Thoracic aorta (tissue), 2 donors: ENCODE measurements at places on chromosomes 1 and 21. TPM values are rescaled to one million over a fixed set of nuclear protein-coding genes. Genes with fewer than 3 reads are reported as not detected.

Gene DOCK7
- 75.7 TPM for total RNA-seq

Gene PUM1
- 97.9 TPM for total RNA-seq

Gene TRIM46
- total RNA-seq = 5.8 TPM

Gene KHDC4
- 50.6 TPM for total RNA-seq

Gene CXADR
- total RNA-seq = 0.28 TPM

Gene SAMD13
- 0.95 TPM for total RNA-seq

Gene UMODL1
- not detected for total RNA-seq

Gene ADGRL4
- total RNA-seq = 15.8 TPM

Gene RNU1-4
- under 0.01 TPM for total RNA-seq

Gene GJA5
- total RNA-seq = 51.7 TPM

Gene C1orf94
- not detected for total RNA-seq

Gene TEX38
- not detected for total RNA-seq

GRCh38 chr21:38853421-38853919, 47.7 kb downstream of the ETS2 start:
- no peak for DNase-seq

DNA sequence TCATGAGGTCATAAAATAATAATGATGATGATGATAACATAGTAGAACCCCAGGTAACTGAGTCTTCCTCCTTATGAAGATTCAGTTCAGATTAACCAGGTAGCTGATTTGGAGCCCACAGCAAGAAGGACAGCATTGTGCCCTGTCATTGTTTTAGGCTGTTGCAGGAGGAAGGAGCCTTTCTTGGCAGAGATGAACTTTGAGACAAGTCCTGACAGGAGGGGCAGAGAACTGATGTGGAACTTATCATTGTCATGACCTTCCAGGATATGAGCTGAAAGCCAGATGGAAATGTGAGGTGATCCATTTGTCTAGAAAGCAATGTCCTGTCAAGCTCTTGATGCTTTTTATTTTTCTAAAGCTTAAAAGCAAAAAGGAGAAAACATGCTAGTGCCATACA, 132.6 kb upstream of the COA6 start:
- DNase-seq = no peak

GRCh38 chr1:192477630-192478029, 97.9 kb upstream of the RGS1 start:
- DNase-seq = no peak

- DNase-seq = no peak
Measured at GRCh38 chr21:30146558-30147282, 19.9 kb downstream of the CLDN17 start.

GRCh38 chr1:101613546-101613945, 376.7 kb downstream of the S1PR1 start:
- DNase-seq = no peak

- DNase-seq = no peak
Measured at GRCh38 chr1:22237433-22238093, 94.7 kb upstream of the WNT4 start.

DNA sequence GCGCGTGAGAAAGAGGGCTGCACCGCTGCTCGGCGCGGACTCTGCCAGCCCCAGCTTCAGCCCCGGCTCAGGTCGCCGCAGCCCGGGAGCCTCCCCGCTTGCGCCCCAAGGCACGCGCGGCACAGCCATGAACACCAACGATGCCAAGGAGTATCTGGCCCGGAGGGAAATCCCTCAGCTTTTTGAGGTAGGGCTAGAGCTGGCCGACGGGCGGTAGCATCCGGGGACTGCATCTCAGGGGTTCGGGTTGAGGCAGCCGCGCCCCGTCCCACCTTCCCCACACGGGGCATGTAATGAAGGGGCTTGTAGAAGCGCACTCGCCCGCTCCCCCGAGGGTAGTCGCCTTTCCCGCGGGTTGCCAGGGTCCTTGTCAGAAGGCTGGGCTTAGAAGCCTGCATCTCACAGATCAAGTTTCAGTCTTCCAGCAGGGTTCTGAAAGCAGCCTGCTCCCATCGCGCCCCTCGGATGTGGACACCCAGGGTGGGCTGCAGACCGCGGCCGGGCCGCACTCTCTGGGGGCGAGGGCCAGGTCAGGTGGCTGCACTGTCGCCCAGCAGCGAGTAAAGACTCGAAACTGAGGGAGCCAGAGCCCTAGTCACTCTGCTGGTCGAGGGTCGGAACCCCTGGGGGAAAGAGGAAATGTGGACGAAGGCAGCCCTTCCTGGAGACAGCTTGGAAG, 507 bp downstream of the AK5 start:
- DNase-seq = no peak

DNA sequence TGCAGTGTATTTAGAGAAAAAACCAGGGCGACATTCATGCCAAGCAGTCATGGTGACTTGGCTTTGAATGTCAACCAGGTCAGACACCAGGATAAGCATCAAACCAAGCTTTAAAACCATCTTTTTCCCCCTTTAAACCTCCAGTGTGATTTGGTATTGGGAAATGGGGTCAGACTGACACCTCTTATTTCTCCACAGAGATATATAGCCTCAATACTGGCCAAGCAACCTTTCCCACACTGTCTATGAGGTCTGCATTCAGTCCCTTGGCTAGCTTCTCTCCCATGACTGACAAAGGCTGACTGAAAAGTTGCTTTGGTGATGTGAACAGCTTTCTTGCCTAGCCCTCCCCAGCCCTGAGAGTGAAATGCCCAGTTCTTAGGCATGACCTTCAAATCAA, 21.7 kb downstream of the GPR3 start:
- DNase-seq = no peak

GRCh38 chr1:202017749-202018467, 7.5 kb downstream of the ELF3 start:
- DNase-seq = no peak

GRCh38 chr1:63665410-63665809, 72.2 kb downstream of the PGM1 start:
- no peak for DNase-seq

DNA sequence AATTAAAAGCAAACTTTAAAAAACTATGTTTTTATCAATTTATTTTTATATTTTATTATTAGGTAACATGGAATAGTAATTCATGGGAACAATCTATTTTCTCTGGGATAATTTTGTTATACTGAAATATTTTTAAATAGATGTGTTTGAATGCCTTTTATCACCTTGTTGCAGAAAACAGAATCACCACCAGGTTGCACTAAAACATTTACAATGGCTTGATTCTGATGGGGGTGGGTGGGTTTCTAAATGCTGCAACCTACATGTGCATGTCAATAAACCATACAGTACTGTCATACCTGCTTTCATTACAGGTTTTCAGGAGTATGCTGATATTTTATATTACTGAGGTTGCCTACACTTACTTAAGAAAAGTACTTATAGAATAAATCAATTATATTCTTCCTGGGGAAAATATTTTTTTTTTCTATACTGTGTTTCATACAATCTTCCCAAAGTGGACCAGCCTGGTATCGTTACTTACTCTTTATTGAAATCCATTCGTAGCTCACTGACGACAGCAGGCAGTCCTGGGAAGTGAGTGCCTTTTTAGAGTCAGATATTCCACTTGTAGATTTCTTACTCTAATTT, 132.8 kb downstream of the PTPRC start:
- DNase-seq = no peak

DNA sequence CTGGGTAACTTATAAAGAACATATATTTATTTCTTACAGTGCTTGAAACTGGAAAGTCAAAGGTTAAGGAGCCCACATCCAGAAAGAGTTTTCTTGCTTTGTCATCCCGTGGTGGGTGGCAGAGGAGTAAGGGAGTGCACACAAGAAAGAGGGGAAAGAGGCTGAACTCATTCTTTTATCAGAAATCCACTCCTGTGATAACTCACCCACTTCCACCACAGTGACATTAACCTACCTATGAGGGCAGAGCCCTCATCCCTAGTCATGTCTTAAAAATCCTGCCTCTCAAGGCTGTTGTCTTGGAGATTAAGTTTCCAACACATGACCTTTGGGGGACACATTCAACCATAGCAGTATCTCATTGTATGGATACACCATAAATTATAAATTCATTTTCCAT, 32.5 kb upstream of the RGS4 start:
- no peak for DNase-seq

DNA sequence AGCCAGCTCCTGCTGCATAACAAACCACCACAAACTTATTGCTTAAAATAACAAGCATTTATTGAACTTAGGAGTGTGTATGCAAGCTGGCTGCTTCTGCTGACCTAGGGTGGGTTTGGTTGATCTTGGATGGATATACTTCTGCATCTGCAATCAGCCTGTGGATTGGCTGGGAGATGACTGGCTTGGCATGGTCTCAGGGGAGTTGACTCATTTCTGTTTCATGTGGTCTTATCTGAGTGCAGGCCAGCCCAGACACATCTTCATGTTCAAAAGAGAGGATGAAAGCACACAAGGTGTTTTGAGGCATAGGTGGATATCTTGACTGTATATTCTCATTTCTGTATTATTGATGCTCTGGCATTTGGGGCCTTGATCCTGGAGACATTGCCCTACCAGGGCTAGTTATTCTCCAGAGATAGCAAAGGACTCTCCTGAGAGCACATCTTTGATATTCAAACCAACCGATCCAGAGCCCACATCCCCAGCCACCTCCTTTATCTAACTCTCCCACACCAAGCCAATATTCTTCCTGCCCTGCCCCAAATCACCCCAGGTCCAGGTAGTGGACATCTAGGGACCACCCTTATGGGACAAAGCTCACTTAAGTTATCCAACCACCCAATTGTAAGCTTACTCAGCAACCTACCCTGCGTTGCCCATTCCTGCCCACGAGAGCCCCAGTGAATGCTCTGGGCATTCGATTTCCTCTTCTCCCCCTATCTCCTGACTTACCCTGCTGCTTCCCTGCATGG, 350.8 kb downstream of the PTPRU start:
- no peak for DNase-seq

- no peak for DNase-seq
Measured at GRCh38 chr21:41691205-41692184, 75.4 kb downstream of the RIPK4 start.

GRCh38 chr21:22450507-22450906, 1452.3 kb downstream of the NCAM2 start:
- DNase-seq = no peak

DNA sequence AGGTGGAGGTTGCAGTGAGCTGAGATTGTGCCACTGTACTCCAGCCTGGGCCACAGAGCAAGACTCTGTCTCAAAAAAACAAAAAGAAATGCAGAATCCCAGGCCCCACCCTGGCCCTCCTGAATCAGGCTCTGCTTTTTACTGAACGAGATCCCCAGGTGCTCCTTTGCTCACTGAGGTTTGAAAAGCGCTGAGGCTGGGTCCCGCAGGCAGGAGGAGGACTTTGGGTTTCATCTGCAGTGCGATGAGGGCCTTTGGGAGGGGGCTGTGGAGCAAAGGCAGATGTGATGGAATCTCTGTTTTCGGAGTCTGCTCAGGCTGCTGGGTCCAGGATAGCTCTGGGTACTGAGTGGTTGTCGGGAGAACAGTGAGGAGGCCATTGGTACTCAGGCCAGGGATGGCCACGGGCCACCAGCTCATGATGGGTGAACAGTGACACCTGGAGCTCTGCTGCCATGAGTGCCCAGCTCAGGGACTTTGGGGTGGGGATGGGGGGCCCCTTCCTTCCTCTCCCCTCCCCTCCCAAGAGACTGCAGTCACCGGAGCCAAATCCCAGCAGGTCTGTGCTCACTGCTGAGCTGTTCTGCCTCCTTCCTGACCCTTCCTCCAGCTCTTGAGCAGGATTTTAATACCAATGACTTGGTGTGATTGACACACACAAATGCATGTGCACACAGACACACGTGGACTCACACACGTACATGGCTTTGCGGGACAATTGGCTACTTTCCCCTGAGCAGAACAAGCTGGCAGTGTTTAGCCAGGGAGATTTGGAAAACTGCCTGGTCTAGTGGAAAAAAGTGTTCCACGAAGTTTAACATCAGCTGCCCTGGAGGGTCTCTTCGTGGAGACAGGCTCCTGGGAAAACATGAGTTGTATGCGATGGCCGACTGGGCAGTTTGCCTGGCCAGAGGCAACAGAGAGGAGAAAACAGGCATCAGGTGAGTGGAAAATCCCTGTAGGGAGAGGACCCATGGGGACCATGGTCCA, 3.6 kb upstream of the DHRS3 start:
- no peak for DNase-seq

GRCh38 chr1:43034778-43035177, 76.1 kb upstream of the SLC2A1 start:
- DNase-seq = no peak

GRCh38 chr1:54777431-54777830, 13.1 kb upstream of the PARS2 start:
- DNase-seq = no peak

DNA sequence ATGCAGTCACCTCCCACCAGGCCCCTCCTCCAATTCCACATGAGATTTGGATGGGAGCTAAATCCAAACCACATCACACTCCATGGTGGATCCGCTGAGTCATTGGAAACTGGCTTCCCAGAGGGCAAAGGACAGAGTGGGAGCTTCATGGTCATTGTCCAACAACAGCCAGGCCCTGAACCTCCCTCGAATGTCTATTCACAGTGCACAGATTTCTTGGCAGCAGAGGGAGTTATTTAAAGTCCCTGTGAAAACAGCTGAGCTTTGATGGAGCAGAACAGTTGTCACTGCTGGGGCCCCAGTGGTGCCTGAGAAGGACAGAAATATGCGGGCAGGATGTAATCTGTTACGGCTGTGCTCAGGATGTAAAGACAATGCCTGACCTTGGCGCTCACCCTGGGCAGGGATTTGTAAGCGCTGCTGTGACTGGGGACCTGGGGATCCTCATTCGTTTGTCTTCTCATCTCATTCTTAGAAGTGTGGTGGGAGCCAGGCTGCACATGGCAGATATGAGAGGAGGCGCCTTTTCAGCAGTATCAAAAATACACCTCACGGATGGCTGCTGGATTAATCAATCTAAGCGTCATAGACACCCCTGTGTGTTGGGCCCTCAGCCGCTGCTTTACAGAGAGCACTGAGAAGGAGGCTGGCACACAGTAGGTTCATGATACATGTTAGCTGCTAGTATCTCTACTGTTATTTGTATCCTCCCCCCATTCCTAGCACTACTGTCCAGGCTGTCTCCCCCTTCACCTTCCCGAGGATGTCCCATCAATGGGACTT, 439.4 kb downstream of the PTPRU start:
- no peak for DNase-seq

DNA sequence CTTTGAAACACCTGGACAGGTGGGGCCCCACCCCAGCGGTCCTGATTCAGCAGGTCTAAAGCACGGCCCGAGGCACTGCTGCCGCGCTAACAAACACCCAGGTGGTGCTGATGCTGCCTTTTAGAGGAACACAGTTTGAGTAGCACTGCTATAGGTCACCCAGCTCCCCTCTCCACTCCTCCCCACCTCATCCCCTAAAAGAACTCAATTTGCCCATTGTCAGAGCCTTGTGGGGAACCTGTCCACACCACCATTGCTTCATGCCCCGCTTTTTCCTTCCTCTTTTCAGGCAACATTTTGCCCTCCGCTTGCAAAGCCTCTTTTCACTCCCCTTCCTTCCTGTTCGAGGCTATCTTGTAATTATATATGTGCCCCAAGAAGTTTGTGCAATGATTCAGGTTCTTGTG, 26.2 kb upstream of the PADI4 start:
- DNase-seq = no peak
